ENCODE measurements at places on chromosomes 11 and 22.

GRCh38 chr22:30015846-30016245, 64.4 kb upstream of the HORMAD2 start:
- DNase-seq: no peak

DNA sequence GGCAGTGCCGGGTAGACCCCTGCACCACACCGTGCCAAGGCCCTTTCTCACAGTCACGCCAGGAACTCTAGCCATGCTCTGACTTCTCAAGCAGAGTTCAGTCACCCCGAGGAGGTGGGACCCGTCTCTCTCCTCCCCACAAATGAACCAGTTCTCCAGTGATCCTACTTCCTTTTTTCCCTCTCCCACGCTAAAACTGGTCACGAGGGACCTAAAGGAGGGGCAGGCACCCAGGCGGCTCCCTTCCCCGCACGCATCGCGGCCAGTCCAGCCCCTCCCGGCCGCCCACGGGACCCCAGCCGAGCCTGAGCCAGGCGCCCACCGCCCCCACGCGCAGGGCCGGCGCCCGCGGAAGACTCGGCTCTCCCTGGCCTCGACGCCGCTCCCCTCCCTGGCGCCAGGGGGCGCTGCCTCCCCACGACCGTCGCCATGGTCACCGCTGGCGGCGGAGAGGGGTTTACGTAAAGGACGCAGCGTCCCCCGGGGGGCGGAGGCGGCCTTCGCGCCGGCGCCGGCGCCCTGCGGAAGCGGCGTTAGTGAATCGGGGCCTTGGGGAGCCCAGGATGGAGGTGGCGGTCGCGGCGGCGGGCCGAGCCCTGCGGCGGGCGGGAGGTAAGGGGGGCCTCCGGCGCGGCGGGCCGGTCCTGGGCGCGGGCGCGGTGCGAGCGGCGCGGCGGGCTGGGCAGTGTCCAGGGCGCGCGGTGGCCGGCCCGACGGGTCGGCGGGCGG, at the start of gene DAGLA:
Gene DAGLA, plus strand, starts transcription at position 499 of the 729 bp plus-strand sequence. CDS start 39,765 bp downstream, outside the sequence.
- DNase-seq: peak; percentile 61

GRCh38 chr11:133381761-133382130, 150.6 kb downstream of the OPCML start:
- DNase-seq: peak; percentile 13

GRCh38 chr11:38169286-38169685, 1571.2 kb upstream of the RAG2 start:
- no peak for DNase-seq

DNA sequence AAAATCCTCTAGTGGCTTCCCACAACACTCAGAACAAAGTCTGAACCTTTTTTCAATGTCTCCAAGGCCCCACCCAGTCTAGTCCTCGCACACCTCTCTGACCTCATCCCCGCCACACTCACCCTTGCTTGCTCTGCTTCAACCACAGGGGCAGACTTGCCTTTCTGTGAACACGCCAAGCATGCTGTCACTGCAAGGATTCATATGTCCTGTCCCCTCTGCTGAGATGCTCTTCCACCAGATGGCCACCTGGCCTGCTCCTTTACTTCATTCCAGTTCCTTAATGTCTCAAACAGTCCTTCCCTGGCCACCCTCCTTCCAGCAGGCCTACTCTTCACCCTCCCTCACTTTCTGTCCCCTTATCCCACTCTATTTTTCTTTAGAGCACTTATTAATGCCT, 60.6 kb upstream of the ARHGAP20 start:
- DNase-seq: no peak

GRCh38 chr11:115112754-115113153, 391.5 kb downstream of the CADM1 start:
- DNase-seq: no peak

DNA sequence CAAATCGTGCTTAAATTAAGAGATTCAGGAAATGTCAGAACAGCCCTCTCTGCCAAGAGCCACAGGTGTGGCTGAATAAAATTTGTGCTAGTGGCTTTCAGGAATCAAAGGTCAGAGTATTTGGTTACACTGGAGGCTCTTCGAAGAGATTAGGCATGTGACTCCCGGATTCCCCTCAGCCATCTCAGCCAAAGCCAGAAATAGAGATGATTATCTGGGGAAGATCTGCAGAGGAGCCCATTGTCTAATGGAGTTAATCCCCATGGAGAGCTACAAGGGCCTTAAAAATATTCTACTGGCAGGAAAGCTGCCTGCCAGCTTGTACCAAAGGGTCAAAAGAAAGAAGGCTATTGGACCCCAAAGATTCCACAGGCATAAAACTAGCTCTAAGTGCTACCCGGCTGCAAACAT, 1259.5 kb downstream of the TBC1D22A start:
- no peak for DNase-seq

GRCh38 chr22:29346659-29347058, 31.2 kb upstream of the RASL10A start:
- DNase-seq: peak; percentile 82

GRCh38 chr11:11774928-11775327, 66.8 kb upstream of the USP47 start:
- no peak for DNase-seq

- no peak for DNase-seq
These were observed 120.2 kb downstream of the METTL15 start for GRCh38 chr11:28228196-28228895.

DNA sequence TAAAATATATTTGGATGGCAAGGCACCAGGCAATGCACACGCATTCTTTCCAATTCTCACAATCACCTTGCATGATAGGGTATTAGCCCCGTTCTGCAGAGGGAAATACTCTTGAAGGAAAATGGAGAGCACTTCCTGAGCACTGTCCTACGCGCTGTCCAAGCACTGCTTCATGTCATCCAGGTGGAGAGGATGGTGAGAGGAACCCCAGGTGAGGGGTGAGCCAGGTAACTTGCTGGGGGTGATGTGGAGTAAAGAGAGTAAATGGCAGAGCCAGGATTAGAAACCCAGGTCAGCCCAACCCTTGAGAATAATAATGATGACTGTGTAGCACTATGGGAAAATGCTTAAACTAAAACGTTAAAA, 711 bp upstream of the PACSIN2 start:
- no peak for DNase-seq

GRCh38 chr11:110367571-110367970, 62.2 kb upstream of the FDX1 start:
- peak; percentile 29 for DNase-seq

DNA sequence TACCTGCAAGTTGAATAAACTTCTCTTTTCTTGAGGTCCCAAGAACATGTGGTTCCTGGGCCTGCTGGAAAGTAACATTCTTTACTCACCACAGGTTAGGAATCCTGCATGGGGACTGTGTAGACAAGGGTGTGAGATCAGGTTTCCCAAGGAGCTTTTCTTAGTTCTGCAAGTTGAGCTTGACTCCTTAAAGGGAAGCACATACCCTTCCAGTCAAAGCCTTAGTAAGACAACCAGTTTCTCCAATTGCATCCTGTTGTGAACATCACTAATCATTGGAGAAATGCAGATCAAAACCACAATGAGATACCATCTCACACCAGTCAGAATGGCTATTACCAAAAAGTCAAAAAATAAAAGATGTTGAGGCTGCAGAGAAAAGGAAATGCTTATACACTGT, 48.3 kb upstream of the PAK1 start:
- DNase-seq: no peak

DNA sequence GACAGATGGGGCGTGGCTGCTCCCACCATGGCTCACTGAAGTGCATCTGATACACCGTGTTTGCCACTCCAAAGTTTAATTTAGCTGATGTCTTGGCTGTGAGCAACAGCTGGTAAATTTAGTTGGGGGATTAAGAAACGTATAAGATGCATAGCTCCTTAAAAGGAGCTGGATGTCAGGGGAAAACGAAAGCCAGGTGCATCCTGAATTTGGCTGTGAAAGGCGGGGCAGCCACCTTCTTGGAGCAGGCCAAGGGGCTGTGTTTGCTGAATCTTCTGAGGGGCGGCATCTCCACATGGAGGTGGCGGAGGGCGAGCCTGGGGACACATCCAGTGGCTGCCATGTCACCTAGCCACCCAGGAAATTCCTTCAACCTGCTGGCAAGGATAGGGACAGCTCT, 20.7 kb upstream of the NCF4 start:
- no peak for DNase-seq

DNA sequence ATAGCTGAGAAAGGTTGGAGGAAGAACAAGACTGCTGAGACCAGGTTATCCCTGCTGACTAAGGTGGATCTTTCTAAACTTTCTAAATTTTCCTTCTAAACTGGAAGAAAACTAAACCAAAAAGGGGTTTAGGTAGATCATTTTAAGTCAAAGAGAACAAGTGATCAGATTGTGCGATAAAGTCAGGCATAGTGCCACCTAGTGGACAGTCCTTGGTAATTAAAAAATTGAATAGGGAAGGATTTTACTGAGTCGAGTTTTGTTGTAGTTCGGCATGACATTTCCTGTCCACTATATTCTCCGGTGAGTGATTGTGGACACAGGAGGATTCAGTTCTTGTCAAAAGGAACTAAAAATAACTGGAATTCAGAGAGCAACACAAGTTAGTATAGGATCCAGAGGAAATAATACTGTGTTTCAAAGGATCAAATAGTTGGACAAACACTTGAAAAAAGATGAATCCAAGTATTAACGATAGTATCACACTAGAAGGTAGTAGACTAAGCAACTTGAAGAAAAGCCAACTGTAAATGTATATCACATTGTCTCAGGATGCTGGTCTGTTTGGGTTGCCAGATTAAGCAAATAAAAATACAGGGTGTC, 1236.4 kb downstream of the FAM181B start:
- DNase-seq: peak; percentile 21

GRCh38 chr11:70729949-70730348, 331.6 kb downstream of the CTTN start:
- no peak for DNase-seq

GRCh38 chr11:124783002-124783401, 17.2 kb downstream of the MSANTD2 start:
- DNase-seq: no peak

- DNase-seq: peak; percentile 74
These were observed 74.4 kb downstream of the ARHGAP32 start for GRCh38 chr11:129117595-129118350.

DNA sequence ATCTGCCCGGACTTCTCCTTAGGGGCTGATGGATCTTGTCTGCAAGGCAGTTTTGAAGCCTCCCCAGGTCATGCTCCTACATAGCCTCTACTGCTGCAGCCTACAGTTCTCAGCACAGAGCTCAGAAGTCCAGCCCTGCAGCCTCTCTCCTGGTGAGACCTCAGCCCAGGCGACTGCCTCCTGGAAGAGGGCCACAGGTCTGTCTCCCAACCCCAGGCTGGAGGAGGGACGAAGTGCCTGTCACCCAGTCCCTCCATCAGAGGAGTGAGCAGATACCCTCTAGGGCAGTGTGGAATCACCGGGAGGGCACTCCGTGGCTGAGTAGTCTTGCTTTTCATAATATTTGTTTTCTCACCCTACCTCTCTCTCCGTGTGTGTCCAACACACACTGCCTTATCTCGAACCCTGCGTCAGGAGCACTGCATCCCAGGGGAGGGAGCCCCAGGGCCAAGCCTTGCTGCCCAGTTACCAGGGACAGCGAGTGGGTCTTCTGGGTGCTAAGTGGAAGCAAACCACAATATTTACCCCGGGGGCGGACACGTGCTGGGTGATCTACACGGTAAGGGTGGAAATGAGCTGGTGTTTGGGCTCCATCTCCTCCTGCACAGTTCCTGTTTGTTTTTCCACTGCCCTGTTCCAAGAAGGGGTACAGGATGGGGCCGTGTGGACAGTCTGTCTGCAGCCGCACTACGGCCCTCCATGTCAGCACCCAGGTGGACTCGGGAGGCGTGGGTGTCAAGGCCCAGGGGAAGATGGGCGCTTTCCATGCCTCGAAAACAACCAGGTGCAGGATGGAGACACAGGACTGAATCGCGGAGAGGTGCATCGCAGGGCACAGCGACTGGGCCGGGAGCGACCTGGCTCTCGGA, 133.7 kb upstream of the HSD17B12 start:
- no peak for DNase-seq

DNA sequence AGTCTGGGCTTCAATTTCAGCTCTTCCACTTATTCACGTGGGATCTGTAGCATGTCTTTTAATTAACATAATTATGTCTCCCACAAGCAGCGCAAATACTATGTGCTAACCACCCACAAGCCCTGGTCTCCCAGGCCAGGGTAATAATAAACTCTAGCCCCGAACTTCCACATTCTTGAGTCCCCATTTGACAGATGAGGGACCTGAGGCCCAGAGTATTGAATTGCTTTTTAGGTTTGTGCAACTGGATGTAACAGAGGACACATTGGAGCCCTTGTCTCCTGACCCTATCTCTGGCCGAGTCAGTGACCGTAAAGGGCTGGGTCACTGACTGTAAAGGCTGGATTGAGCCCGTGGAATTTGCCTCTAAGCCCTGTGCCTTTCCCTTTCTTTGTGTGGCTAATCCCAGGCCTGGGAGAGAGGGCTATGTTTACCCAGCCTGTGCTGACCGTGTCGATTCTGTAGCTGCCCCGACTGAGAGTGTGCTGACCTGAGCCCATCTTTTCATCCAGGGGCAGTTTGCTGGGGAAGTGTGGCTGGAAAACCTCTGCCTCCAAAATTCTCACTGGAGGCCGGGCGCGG, 3.9 kb downstream of the CRYBB2 start:
- no peak for DNase-seq

DNA sequence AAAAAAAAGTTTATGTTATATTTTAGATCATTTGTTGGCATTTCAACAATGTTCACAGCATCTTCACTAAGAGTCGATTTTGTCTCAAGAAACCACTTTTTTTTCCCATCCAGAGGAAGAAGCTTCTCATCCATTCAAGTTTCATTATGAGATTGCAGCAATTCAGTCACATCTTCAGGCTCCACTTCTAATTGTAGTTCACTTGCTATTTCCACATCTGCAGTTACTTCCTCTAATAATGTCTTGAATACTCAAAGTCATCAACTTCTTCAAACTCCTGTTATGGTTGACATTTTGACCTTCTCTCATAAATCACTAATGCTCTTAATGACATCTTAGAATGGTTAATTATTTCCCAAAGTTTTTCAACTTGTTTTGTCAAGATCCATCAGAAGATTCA, 61.3 kb upstream of the CHORDC1 start:
- no peak for DNase-seq

DNA sequence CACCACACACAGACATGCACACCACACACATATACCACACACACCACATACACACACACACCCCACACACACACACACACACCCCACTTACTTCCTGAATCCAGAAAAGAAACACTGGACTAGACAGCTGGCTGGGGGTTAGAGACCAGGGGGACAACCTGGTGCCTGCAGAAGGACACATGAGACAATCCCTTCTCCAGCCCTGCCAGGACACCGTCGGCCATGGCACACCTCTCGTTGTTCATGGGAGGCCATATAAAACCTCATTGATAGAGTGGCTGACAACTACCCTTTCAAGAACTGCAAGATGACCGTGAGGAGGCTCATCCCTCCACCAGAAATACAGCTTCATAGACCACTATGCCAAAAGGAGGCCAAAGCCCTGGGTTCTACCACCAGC, 54.3 kb downstream of the IGSF9B start:
- no peak for DNase-seq

GRCh38 chr22:45197606-45198462, 34.1 kb downstream of the NUP50 start:
- DNase-seq: no peak

GRCh38 chr22:24059121-24059520, 48.0 kb downstream of the CABIN1 start:
- no peak for DNase-seq

Measured in globus pallidus (tissue), 1 donor.